ENCODE measurements at places on chromosomes 2 and 18.

GRCh38 chr18:8468921-8469335 lies 140.3 kb upstream of the RAB12 start:
- no peak for DNase-seq

- no peak for DNase-seq
These were observed 64.0 kb downstream of the NGEF start for GRCh38 chr2:232949016-232949415.

DNA sequence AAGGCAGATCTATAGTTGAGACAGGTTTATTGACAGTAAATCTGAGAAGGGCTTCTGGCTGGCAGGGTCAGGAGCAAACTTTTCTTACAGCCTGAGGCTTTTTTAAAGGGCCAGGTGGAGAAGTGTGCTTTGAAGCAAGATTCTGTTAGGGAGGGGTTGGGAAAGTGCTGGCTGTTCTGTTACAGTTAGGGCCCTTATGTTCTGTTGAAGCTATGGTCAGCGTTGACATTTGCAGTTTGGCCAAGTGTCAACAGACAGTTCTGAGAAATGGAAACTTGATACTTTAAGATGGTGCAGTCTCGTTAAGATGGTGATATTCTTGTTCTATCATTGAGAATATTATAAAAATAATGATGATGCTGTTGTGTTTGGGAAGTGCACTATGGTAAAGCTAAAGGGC lies 154.2 kb downstream of the RDH14 start:
- DNase-seq: no peak

- no peak for DNase-seq
These were observed 818.8 kb upstream of the GYPC start for GRCh38 chr2:125837128-125837527.
